ENCODE measurements at places on chromosomes 11 and 22.

- H3K27me3 ChIP-seq: peaks cover 96% of the 10 kb centered on the region
- DNase-seq: no peak
- H3K4me1 ChIP-seq: no peaks in the 10 kb centered on the region
- no peak overlapping the region for H3K27ac ChIP-seq
- no peak overlapping the region for H3K4me3 ChIP-seq
- H3K36me3 ChIP-seq: no peaks in the 10 kb centered on the region
Measured at GRCh38 chr22:16915701-16916100, 90.5 kb upstream of the XKR3 start.

DNA sequence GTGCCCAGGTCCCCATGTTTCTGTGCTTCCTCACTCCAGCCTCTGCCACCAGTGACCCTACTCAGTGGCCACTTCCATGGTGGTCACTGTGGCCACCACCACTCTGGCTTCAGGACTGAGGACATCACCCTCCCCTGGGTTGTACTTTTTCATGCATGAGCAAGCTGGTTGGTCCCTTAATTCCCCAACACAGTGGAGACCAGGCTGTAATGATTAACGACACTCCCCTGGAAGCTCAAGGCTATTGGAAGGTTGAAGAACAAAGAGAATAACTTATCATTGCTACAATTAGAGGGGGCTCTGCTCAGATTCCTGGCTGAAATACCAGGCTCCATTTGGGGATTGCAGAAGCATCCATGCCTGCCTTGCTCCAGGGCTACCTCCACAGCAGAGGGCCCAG is 10.5 kb downstream of the PLAAT4 start:
- no peak for DNase-seq
- peaks cover 5% of the 10 kb centered on the region for H3K36me3 ChIP-seq
- H3K27ac ChIP-seq: no peak overlapping the region
- no peaks in the 10 kb centered on the region for H3K27me3 ChIP-seq

- DNase-seq: no peak
- peaks cover 45% of the 10 kb centered on the region for H3K4me1 ChIP-seq
- H3K4me3 ChIP-seq: no peak overlapping the region
Measured at GRCh38 chr11:68438658-68439259, 21.8 kb upstream of the PPP6R3 start.

GRCh38 chr11:113497066-113497910 is 22.1 kb upstream of the DRD2 start:
- no peaks in the 10 kb centered on the region for H3K4me1 ChIP-seq
- H3K27me3 ChIP-seq: peaks cover 68% of the 10 kb centered on the region
- no peak for DNase-seq
- H3K36me3 ChIP-seq: no peaks in the 10 kb centered on the region
- no peak overlapping the region for H3K27ac ChIP-seq

Measured in left ventricle myocardium inferior (tissue), 1 donor.